ENCODE measurements at places on chromosomes 5 and 9. TPM values are rescaled to one million over a fixed set of nuclear protein-coding genes. Genes with fewer than 3 reads are reported as not detected.

IRX2 gene
- total RNA-seq: 46.8 TPM

TSC1 gene
- 14.9 TPM for total RNA-seq

F2R gene
- 11.0 TPM for total RNA-seq

ZNF354C gene
- 2.1 TPM for total RNA-seq

VCAN gene
- 81.1 TPM for total RNA-seq

CACFD1 gene
- total RNA-seq: 8.6 TPM

EDIL3 gene
- 2.0 TPM for total RNA-seq

NME5 gene
- total RNA-seq: 1.2 TPM

ZNF618 gene
- total RNA-seq: 8.0 TPM

TERT gene
- total RNA-seq: not detected
